Effector memory CD8-positive, alpha-beta T cell (primary cell): ENCODE measurements at places on chromosomes 11 and 22.

DNA sequence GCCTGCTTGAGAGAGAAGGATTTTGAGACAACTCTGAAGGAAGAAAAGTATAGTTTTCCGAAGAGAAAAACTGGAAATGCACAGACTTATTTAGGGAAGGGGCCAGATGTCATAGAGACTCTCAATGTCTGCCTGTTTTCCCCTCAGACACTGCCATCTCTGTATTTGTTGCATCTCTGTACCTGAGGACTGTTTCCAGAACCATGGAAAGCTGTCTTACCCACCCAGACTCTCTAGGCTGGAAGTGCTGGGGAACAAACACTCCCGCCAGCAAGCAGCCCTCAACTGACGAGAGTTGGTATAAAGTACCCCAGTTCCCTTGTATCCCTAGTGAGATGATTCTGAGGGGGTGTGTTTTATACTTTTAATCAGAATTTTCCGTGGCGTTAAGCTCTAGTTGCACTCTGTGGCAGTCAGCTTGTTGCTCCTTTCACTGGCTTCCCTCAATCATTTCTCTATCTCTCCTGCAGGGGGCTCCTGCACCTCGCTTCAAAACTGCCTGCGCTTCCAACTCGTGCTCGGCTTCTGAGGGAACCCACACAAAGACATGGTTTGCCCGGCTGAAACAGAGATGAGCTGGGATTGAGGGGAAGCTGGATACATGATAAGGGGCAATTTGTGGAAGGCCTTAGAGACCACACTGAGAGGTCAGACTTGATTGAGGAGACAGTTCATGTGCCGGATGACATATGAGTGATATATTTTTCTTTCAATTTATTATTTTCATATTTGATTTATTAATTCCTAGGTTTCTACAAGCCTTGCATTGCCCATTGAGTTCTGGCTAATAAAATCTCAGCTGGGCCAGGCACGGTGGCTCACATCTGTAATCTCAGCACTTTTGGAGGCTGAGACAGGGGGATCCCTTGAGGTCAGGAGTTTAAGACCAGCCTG, 36.9 kb upstream of the CLPB start:
- peak; percentile 50 for DNase-seq

DNA sequence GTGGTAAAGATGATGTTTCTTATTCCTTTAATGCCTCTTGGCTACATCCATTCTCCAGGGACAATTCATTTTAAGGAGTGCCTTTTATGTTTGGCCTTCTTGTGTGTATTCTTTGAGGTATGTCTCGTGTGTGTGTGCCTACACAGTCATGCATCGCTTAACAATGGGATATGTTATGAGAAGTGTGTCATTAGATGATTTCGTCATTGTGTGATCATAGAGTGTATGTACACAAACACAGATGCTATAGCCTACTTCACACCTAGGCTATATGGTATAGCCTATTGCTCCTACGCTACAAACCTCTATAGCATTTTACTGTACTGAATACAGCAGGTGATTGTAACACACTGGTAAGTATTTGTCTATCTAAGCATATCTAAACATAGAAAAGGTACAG, 23.0 kb downstream of the ZNF202 start:
- no peak for DNase-seq

DNA sequence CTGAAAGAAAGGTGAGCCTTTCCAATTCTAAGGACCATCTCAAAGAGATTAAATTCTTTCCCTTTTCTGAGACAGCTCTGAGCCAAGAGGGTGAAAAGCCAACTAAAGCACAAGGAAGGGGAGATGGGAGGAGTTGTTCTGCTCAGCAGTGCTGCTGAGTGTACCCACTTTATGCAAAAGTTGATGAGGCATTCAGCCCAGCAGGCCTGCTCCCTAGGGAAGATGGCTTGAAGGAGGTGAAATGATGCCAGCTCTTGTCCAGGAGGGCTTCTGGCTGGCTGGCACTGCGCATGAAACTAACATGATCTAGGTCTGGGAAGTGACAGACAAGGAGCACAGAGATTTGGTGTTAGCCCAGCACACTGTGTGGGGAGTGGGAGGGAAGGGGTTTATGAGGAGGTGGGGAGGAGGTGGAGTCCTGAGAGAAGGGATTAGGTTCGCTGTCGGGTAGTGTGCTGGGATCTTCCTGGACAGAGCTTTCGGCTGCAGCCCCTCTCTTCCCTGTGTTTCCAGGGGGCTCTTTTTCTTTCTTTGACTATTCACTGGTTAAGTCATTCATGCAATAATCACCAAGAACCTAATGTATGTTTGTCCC, 225.5 kb upstream of the NARS2 start:
- no peak for DNase-seq

- no peak for DNase-seq
These were observed 893 bp downstream of the SLC36A4 start for GRCh38 chr11:93196816-93197379.

- DNase-seq = no peak
These were observed 6.4 kb upstream of the TBC1D22A start for GRCh38 chr22:46756097-46756496.
